ENCODE measurements at places on chromosomes 4 and X.

DNA sequence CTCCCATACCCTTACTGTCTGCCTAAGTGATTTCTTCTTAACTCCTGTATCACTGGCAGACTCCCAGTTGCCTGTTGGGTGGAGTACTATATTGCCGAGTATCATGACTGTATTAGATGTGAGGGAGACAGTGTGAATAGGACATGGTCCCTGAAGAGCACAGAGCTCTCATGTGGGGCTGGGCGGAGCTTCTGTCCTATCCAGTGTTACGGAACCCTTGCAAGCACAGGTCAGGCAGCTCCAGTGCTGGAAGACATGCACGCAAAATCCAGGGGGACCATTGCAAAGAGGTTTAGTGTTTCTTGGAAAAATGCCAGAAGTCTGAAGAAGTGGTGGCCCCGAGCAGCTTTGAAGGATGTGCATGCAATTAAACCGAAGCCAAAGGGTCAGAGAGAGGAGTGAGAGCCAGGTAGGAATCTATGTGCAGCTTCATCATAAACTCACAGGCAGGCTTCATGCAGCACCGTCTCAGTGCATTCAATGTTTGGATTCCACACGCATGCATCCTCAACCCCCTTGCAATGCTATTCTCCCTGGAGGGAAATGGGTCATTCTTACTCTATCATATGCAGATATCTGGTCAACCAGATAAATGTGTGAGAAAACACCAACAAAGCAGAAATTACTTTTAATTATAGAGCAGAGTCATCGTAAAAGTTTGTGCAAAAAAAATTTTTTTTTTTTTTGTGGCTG lies 49.7 kb upstream of the DHRSX start:
- no peak for DNase-seq

DNA sequence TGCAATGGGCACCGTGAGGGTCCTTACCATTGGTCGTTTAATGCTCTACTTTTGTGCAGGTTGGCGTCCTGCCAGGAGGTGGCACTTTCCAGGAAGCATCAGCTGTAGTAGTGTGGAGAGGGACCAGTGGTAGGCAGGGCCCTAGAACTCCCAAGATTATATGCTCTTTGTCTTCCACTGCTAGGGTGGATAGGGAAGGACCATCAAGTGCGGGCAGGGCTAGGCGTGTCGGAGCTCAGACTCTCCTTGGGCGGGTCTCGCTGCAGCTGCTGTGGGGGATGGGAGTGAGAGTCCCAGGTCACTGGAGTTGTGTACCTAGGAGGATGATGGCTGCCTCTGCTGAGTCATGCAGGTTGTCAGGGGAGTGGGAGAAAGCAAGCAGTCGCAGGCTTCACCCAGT lies 134.7 kb downstream of the KLF8 start:
- DNase-seq = no peak

DNA sequence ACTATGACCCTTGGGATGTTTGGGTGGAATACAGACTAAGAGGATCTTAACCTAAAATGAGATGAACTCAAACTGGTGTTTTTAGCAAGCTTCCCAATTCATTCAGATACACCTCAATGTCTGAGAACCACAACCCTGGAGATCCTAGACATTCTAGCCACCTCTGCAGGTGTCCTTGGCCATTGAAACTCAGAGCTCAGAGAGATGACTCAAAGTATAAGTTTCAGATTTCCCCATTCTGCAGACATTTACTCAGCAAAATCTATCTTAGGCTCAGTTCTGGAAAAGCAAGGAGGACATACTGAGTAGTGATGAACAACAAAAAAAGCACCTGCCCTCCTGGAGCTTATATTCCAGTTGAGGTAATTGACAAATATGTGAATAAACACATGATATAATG lies 47.8 kb downstream of the COMMD8 start:
- DNase-seq = no peak

GRCh38 chr4:168487282-168488035 lies 7.2 kb upstream of the DDX60L start:
- DNase-seq = no peak

DNA sequence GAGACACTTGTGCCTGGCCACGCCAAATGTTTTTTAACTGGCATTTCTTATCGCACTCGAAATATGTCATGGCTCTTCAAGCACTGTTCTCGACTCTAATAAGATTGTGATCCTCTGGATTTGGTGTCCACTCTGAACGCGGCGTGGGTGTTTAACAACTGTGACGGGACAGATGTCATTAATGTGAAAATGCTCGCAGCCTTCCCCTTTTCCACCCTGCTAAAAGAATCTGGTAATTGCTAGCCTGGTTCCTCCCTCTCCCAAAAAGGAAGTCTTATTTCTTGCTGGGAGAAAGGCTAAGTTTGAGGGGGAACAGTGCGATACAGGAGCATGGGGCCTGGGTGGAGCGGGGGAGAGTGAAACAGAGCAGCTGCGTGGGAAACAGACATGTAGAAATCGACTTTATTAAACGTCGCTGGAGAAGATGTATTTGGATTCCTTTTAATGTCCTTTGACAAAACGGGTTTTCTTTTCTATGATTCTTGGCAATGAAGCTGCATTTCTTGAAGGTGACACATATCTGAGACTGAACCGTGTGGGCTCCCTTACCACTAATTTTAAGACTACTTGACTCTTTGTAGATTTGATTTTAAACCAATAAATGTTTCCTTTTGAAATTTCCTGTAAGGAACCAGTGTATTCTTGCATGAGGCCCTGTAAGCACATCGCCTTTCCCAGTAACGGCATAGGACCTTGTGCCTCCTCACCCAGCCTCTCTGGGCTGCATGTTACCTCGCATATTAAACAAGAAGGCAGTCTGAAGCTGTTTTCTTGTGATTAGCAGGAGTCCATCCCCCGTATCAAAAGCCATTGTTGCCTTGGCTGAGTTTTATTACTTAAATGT lies 17.8 kb downstream of the TBC1D1 start:
- no peak for DNase-seq

DNA sequence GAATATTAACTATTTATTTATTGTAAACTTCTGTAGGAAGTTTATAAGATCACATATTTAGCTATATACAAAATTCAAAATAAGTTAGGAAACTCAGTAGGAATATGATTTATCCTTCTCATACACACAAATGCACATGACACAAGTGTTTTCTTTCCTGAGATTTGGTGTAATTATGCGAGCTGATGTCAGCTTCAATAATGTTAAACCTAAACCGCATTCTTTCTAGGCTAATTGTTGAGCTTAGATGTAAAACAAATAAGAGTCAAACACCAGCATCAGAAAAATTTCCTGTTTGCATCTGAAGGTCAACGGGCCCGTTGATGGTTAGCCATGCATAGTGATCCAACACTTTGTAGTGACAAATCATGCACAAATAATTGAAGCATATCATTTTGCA lies 30.8 kb downstream of the RASGEF1B start:
- DNase-seq = no peak

DNA sequence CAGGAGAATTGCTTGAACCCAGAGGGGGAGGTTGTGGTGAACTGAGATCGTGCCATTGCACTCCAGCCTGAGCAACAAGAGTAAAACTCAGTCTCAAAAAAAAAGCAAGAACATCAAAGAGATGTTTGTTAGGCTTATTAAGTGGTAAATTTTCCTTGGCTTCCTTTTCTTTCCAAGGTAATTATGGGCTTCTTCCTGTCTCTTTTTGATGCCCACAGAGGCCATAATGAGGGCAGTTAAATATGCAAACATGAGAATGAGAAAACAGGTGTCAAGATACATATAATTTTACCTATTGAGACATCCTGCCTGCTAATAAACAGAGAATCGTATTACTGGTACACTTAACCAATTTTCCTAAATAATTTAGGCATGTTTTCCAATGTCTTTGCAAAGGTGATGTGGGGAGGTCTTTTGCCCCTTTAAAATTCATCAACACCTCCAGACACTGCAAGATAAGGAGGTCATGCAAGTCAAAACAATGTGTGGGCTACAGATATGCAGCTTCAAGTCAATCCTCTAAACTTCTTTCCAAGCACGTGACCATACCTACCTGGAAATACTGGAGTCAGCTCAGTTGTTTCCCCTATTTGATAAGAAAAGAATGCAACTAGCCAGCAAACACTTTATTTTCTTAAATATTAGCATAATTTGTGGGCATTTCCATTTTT lies 2.7 kb downstream of the SLC39A8 start:
- no peak for DNase-seq

GRCh38 chrX:134520860-134521390 lies 61.0 kb downstream of the HPRT1 start:
- DNase-seq = no peak

DNA sequence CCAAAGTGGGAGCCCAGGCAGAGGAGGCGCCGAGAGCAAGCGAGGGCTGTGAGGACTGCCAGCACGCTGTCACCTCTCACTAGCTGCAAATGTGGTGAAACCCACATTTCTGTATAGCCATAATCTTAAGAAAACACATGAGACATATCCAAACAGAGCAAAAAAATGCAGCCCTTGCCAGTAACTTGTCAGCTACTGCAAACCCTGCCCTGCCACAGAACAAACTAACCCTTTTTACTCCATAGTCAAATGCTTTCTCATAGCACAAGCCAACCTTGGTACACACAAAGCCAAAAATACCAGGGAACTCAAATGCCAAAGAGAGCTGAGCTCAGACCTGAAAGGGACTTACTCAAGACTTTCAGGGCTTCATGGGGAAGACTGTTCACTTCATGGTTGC lies 14.9 kb upstream of the NXF3 start:
- DNase-seq = no peak

DNA sequence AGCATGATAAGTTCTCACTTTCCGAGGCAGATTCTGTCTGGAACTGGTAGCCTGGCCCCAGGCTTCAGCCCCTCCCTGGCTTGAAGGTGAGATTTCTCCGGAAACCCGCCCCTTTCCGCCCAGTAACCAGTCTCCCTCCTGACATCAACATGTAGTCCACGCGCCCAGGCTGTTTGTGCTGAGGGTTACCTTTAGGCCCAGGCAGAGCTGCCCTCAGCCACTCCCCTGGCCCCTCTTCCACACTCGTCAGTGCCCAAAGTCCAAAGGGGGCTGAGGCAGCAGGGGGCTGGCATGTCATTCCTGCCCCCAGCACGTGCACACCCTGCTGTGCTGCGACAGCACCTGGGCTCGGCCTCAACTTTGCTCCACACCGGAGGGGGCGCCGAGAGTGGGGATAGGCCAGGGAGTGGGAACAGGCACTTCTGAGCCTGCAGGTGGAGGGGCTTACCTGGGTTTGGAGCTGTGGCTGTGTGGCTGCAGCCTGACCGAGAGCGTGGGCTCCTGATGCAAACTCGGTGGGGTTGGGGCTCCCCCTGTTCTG lies 69.5 kb upstream of the ANK2 start:
- DNase-seq = no peak

DNA sequence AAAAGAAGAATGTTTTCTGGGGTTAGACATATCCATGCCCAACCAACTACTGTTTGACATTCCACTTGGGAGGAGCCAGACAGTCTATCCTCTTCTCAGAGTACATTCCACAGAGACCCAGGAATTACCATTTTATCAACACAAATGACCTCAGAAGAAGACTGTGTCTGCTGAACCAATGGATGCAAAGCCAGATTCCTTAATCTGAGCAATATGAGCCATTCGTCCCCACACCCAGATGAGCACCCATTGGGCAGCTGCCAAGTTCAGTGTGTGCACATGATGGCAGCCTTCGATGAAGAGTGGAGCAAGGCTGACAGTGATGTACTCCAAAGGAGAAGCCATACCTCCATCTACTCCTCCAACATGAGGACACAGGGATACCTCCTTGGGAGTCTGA lies 111.3 kb downstream of the ZNF674 start:
- DNase-seq = no peak

DNA sequence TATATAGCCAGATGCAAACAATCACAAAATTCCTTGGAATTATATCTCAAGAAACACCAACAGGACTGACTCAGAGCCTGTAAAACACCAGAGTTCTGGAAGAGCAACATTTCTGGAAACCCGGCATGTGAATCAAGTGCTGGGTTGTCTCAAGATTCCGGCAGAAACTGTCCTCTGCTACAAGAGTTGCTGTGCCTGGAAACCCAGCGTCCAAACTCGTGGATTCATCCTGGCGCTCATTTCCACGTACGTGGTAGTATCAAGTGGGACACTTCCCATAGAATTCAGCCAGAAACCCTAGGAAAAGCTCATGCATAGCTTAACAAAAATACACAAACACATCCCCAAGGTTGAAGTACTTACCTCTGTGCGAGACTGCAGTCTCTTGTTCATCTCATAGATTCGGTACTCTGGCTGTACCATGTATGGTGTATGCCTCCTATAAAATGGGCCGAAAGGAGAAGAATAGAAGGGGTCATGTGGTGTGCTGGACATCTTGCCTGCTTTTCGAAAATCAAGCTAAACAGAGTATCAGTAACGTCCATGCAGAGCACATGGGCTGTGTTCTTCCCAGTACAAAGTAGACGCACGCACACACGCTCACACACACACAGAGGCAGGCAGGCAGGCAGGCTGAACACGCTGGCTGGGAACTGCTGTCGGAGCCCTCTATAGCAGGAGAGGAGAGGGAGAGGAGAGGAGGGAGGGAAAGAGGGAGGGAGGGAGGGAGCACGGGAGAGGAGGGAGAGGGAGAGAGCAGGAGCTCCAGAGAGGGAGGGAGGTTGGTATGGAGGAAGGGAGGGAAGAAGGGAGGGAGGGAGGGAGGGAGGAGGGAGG lies at the start of gene LDB2:
Gene LDB2, minus strand, starts transcription at position 655 of the 837 bp plus-strand sequence.
- no peak for DNase-seq

DNA sequence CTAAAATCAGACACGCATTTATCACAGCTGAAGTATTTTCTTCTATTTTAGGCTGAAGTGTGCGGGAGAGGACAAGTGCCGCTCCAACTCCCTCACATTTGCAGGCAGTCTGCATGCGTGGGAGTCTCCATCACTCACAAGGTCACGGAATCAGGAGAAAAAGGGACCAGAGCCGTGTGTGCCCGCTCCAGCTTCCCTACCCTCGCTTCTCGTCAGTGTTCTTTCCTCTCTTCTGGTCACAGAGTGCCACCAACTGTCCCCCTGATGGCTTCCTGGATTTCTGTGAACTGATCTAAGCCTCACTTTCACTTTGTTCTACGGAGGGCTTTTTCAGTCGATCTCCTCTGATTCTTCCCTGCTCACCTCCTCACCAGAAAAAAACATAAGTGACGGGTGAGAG lies 407.4 kb upstream of the AADAT start:
- DNase-seq = no peak

GRCh38 chrX:1027133-1027532 lies 185.3 kb downstream of the CRLF2 start:
- no peak for DNase-seq

DNA sequence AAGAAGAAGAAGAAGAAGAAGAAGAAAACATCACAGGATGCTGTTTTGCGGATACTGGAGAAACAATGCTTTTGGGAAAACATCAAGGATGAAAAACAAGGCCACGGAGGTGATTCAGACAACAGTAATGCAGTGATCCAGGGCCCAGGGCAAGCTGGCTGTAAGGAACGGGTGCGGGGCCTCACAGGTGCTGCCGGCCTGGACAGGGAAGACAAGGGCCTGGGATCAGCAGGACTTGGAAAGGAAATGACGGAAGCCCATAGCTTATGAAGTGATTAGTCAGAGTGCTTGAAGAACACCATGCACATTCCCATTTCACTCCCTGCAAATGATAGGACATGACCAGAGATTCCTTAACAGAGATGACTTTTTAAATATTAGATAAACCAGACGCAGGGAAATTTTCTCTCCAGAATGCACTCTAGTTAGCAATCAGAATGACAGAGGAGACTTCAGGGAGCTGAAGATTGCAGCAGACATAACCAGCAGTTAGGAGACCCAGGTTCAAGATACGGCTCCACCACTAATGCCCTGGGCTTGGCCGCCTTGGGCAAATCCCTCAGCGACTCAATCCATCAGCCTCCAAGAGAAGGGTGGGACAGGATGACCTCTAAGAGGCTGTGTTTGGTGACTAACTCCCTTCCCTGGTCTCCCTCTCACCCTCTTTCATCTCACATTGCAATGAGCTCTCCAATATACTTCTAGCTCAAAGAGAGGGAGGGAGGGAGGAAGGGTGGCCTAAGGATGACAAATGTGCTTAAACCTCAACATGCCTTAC lies 54.1 kb downstream of the APBB2 start:
- no peak for DNase-seq
